ENCODE measurements at places on chromosomes 3 and 15.

- DNase-seq, result no peak
Measured at GRCh38 chr3:157502916-157503595, at the start of gene VEPH1. Gene VEPH1 (minus strand): TSS chr3:157503416. CDS start chr3:157495349, 8,067 bp downstream.

GRCh38 chr3:16171009-16171408, 3.5 kb upstream of the GALNT15 start:
- no peak for DNase-seq

DNA sequence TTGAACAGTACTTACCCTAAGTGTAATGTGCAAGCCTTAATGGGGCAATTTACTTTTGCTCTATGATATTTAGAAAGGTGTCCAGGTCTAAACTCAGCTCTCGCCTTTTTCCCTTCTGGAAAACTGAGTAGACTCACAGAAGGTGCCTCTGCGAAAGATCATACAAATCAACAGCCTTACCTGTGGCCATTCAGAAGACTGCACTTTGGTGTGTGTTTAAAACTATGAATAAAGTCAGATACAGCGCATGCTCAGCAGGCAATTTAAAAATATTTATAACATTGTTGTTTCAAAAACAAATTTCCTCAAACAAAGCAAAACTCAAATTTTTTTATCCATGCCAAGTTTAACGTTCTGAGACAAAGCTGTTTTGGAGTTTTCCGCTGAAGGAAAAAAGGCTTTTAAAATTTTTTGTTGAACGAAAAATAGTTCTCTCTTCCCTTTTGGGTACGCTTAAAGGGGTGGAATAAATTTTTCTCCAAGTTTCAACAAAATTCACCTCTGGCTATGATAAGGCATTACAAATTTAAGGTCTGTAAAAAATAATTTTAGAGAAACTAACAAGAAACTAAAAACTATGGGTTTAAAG, 156.3 kb downstream of the TIGIT start:
- DNase-seq, result no peak

DNA sequence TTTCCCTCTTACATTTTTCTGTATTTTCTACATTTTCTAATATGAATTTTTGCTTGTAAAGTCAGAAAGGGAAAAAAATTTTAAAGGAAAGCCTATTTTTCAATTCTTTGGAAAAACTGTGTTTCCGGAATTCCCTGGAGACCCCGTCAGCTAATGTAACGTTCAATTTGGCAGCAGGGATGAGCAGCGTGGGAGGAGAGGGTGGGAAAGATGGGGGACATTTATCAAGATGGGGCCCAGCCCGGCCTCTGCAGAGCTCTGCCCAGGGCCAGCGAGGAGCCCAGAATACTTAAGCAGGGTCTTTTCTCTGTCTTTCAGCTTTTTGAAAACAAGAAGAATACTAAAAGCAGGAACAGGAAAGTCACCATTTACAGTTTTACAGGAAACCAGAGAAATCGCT, 129.0 kb downstream of the LRRK1 start:
- DNase-seq, result no peak

DNA sequence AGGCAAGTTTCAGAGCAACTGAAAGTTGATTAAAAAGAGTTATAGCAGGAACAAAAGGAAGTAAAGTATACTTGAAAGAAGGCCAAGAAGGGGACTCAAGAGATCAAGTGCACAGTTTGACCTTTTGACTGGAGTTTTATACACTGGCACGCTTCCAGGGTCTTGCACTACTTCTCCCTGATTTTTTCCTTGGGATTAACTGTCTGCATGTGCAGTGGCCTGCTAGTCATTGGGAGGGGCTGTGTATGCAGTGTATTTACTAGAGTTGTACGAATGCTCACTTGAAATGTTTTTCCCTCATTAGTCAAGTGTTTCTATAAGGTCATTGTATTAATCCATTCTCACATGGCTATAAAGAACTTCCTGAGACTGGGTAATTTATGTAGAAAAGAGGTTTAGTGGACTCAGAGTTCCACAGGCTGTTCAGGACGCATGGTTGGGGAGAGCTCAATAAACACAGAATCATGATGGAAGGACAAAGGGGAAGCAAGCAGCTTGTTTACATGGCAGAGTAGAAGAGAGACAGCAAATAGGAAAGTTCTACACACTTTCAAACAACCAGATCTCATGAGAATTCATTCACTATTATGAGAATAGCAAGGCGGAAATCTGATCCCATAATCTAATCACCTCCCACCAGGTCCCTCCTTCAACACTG, 571.8 kb downstream of the ZPLD1 start:
- no peak for DNase-seq

GRCh38 chr3:100615684-100616083, 6.3 kb downstream of the ADGRG7 start:
- DNase-seq, result no peak

GRCh38 chr3:88032245-88032644, 26.6 kb downstream of the CGGBP1 start:
- DNase-seq, result no peak

DNA sequence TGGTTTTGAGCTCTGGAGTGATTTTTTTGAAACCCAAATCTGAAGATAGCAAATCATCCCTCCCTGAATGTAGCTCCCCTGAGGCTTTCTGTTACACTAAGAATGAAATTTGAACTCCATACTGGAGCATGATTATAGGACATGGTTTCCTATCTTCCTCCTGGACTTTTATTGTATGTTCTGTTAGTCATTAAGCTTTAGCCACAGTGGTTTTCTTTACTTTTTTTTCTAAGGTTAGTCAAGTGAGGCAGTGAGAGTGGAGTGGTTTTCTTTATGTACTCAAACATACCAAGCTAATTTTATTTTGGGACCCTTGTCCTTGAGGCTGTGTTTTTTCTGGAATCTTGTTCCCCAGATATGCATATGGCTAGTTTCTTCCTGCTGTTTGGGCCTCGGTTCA, 55.2 kb upstream of the FRMD4B start:
- no peak for DNase-seq

DNA sequence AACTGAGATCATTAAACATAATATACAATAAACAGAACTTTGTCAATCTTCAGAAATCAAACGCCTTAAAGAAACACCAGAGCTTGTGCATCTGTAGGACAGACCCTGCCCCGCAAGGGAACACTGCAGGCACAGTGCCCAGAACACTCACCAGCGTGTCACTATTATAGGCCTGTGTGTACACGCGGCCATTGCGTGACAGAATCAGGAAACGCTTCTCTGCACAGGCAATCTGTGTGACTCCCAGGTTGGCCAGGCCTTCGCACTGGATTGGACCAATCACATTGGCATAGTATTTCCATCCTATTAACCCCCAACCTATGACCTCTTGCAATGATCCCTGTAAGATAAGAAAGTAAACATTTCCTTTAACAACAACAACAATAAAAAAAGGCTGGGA, 52.9 kb downstream of the HERC2 start:
- no peak for DNase-seq

- DNase-seq, result no peak
Measured at GRCh38 chr3:42505128-42505848, 2.8 kb downstream of the VIPR1 start.

DNA sequence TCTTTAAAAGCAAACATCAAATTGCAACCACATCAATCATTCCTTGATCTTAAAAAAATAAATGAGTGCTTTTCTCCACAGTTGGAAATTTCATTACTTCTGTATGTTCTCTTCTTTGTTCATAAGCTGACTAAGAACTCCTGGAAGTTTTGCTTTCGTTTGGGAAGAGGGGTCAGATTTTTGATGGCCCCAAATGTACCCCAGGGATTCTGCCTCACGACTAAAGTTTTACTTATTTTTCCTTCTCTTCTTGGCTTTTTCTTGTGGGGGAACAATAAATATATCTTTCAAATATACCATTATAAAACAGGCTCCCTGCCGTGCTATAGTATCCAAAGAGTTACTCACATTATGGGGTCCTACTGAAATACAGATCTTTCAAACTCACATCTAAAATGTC, 215.0 kb upstream of the CDIN1 start:
- no peak for DNase-seq

GRCh38 chr3:139827833-139828232, 107.2 kb upstream of the CLSTN2 start:
- DNase-seq, result no peak

DNA sequence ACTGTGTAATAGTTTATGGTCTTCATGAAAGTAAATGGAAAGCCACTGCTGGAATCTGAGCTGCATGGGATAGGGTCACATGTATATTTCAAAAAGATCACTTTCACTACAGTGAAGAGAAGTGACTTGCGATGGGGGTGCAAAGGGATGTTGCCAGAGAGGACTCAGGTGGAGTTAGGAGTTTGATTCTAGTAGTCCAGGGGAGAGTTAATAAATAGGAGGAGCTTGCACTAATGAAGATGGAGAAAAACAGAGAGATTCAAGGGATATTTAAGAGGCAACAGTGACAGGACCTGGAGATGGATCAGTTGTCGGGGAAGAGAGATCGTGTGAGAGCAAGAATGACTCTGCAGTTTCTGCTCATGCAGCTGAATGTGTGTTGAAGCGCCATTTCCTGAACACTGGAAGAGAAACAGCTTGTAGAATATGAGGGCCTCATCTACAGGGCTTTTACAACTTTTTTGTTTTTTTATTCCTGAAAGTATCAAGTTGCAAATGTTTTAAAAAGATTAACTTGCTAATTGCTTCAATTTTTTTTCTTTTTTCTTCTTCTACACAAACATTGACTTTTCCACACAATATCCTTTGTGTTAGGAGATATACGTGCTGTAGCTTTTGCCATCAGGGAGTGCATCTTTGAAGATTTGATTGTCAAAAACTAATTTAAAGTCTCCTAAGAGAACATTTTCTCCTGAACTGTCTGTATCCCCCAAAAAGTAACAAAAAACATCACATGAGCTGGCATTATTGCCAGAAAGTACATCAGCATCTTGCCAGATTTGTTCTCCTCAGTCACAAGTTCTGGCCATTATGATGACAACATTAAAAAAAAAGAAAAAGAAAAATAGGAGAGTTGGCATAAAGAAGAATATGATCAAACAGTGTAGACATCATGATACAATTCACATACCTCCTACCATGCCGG, 37.5 kb downstream of the SETMAR start:
- no peak for DNase-seq

All from right lung (tissue), 10 donors.